WTC11 (cell line): ENCODE measurements at places on chromosomes 1 and 21.

DNA sequence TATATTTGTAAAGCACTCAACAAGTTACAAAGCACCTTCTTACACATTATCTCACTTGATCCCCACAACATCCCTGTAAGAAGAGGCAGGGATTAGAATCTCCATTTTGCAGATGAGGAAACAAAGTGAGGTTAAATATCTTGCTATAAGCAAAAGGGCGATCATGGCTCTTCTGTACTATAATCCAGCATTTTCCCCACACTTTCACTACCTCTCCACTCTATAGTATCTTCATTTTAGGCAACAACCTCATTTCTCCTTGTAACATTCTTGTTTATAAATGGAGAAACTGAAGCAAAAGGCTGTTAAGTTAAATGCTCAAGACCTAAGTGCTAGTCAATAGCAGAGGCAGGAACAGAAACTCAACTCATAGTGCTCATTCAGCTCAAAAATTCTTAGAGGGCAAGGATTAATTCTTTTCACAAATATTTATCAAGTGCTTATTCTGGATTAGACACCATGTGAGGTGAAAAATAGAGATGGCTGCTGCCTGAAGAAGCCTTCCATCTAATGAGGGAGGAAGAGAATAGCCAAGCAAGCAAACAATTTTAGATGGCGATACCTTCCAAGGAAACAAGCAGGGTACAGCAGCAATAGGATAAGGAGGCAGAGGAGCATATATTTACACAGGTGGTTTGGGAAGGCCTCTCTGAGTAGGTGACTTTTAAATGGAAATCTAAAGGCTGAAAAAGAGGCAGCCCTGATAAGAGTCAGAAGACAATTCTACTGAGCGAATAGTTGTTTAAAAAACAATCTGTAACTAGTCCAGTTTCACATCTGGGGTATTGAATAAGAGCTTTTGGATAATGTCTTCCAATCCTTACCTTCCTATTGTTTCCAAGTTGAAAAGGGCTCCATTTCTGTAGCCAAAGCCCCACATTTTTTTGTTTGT lies 3.5 kb downstream of the ERRFI1 start:
- DNase-seq: no peak

GRCh38 chr1:36132029-36132428 lies 7.0 kb upstream of the COL8A2 start:
- DNase-seq: no peak

DNA sequence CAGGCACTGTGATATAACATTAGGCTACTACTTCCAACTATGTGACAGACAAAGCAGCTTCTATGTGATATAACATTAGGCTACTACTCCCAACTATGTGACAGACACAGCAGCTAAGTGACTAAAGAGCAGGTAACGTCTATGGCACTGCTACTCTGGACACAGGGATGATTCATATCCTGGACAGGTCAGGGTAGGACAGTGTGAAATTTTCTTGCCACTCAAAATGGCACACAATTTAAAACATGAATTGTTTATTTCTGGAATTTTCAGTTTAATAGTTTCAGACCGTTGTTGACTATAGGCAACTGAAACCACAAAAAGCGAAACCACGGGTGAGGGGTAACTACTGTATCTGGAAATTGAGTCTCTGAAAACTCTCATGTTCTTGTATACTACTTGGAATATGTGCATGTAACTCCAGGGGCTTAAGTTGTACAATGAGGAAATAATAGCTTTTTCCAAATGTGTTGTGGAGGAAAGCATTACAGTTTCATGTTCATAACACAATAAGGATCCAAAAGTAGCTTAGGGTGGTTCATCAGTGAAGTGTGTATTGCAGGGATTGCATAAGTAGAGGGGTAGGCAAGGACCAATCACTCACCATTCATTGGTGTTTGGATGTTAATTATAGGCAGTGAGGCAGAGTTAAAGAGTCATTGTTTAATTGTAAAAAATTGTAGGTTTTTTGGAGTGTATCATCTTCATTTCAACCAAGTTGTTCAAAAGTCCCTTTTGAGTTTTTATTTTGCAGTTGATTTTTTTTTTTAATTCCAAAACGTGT lies 5.3 kb downstream of the DTL start:
- no peak for DNase-seq

DNA sequence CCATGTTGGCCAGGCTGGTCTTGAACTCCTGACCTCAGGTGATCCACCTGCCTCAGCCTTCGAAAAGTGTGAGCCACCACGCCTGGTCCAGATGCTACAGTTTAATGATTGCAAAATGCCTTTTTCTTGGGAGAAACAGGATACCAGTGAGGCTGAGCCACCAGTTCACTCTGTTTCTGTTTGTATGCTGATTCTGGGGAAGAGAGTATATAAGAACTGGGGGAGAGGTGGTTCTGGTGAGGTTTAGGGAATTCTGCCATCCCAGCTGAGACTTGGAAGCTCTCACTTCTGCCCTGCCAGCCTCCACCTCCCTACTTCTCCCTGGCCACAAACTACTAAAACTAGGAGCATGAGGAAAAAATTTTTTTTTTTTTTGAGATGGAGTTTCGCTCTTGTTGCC lies 8.1 kb upstream of the PMF1 start:
- no peak for DNase-seq

- peak; percentile 12 for DNase-seq
Measured at GRCh38 chr21:45983981-45984551, 2.5 kb downstream of the COL6A1 start.

DNA sequence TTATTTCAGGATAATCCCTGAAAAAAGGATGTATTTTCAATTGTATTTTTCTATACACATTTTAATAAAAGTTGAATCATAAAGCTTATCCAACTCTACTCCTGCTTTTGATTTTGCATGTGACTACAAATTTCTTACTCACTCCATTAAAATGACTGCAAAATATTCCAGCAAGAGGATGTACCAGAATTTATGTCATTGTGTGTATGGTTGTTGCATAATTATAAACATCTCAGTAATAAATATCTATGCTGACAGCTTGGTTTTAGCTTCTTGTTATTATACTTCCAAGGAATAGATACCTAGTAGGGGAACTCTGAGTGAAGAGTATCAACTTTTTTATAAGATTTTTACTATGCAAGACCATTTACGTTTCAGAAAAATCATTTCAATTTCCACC lies 463.2 kb upstream of the RUNX1 start:
- DNase-seq: no peak

- no peak for DNase-seq
Measured at GRCh38 chr1:113742515-113742914, 16.8 kb downstream of the PHTF1 start.

DNA sequence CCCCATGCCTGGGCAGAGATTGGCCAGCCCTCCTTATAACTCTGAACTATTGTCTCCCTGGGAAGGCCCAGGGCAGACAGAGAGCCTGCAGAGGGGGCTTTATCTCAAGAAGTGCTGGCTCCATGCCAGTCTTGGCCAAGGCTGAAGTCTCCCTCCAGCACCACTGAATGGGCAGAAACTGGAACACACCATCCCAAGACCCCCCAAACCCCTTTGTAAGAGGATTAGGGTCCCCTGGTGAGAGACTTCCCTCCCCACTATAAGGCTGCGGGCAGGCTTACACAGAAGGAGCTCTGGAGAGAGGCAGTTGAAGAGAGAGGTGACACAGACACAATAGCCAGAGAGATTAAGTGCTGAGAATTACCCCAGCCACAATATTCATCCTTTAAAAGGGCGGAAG lies 97.2 kb downstream of the NAV1 start:
- no peak for DNase-seq

- no peak for DNase-seq
Measured at GRCh38 chr1:153057375-153057774, at the start of gene SPRR2A. SPRR2A (minus strand) TSS chr1:153057512; CDS start chr1:153056735, 777 bp downstream.

DNA sequence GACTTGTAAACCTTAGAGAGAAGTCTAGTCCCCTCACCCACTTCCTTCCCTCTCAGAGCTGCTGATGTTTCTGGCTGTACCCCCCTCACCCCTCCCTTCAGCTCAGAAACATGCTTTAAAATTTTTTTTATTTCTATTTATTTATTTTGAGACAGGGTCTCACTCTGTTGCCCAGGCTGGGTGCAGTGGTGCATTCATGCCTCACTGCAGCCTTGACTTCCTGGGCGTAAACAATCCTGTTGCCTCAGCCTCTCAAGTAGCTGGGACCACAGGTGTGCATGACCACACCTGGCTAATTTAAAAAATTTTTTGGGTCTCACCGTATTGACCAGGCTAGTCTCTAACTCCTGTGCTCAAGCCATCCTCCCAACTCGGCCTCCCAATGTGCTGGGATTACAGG lies 2.9 kb upstream of the WNT2B start:
- no peak for DNase-seq

- no peak for DNase-seq
Measured at GRCh38 chr1:32172621-32173245, 6.7 kb upstream of the TXLNA start.

DNA sequence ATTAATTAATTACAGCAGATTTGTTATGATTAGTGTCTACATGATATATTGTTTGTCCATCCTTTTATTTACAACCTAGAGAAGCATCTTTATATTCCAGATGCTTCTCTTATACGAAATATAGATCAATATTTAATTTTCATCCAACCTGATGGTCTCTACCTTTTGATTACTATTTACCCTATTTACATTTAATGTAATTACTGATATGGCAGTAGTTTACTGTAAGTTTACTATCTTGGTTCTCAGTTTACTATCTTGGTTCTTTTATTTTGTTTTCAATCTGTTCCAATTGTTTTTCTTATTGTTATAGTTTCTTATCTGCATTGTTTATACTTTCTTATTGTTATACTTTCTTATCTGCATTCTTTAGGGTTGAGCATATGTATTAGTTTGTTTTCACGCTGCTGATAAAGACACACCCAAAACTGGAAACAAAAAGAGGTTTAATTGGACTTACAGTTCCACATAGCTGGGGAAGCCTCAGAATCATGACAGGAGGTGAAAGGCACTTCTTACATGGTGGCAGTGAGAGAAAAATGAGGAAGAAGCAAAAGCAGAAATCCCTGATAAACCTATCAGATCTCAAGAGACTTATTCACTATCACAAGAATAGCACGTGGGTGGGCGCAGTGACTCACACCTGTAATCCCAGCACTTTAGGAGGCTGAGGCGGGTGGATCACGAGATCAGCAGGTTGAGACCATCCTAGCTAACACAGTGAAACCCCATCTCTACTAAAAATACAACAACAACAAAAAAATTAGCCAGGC lies 28.9 kb downstream of the FAF1 start:
- no peak for DNase-seq

DNA sequence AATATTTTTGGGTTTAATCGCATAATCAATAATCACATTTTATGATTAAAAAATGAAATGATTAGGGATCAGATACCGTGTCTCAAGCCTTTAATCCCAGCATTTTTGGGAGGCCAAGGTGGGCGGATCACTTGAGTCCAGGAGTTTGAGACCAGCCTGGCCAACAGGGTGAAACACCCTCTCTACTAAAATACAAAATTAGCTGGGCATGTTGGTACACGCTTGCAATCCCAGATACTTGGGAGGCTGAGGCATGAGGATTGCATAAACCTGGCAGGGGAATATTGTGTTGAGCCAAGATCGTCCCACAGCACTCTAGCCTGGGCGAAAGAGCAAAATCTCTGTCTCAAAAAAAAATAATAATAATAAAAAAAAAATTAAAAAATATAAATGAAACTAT lies 1581.4 kb downstream of the KCNT2 start:
- no peak for DNase-seq

DNA sequence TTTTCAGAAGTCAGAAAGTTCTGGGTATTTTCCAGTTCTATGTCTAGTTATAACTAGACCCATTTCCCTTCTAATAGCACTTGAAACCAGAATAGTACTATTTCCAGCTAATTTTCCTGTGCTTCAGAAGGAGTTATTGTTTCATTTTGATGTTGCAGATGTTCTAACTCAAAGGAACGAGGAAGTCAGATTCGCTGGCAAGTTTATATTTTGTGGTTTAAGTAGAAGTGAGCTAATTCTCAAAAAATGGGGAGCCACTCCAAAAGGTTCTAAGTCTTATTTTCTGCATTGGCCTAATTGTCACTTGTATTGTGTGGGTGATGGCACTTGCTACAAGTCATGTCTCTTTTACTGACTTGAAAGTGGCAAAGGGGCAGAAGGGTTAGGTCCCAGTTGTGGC lies 18.1 kb downstream of the CCDC185 start:
- DNase-seq: no peak

GRCh38 chr1:106705971-106706370 lies 350.5 kb upstream of the PRMT6 start:
- no peak for DNase-seq

DNA sequence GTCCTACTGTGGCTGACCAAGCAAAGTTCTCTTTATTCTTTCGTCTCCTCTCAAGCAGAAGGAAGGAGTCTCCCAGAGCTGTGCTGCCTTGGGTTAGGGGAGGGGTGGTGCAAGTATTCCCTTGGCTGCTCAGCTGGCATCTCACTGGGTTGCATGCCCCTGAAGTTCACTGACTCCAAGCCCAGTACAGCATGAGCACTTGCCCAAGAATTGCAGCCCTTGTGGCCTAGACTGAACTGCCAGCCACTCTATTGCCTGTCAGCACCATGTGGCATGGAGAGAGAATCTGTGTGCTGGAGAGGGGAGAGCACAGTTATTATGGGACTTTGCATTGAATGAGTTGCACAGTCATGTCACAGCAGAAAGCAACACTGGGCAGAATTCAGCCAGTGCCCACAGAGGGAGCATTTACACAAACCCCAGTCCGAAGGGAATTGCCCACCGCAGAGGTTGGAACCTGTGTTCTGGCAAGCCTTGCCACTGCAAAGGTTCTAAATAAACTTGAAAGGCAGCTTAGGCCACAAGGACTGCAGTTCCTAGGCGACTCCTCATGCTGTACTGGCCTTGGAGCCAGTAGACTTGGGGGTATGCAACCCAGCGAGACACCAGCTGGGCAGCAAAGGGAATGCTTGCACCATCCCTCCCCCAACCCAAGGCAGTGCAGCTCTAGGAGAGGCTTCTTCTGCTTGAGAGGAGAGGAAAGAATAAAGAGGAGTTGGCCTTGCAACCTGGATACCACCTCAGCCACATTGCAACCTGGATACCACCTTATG lies 28.8 kb downstream of the DR1 start:
- DNase-seq: no peak

- DNase-seq: no peak
Measured at GRCh38 chr21:14383596-14384180, 742 bp upstream of the HSPA13 start.

DNA sequence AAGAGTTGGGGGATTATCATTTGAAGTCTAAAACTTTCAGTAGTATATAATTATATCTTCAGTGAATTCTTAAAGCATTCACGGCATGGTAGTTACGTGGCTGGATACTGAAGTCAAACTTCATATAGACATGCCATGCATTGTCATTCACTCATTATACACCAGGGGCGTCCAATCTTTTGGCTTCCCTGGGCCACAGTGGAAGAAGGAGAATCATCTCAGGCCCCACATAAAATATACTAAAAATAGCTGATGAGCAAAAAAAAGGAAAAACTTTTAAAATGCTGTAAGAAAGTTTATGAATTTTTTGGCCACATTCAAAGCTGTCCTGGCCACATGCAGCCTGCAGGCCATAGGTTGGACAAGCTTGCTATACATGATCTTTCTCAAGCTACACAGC lies 43.8 kb downstream of the DENND1B start:
- no peak for DNase-seq
